ENCODE measurements at places on chromosomes 11 and 22.
A peak's percentile ranks its signal among the peaks of the same experiment; 100 is the strongest.

- no peak for DNase-seq
Observed at GRCh38 chr11:18697576-18697975, 1.0 kb upstream of the TMEM86A start.

GRCh38 chr22:40009292-40009774 lies 14.6 kb downstream of the FAM83F start:
- no peak for DNase-seq

DNA sequence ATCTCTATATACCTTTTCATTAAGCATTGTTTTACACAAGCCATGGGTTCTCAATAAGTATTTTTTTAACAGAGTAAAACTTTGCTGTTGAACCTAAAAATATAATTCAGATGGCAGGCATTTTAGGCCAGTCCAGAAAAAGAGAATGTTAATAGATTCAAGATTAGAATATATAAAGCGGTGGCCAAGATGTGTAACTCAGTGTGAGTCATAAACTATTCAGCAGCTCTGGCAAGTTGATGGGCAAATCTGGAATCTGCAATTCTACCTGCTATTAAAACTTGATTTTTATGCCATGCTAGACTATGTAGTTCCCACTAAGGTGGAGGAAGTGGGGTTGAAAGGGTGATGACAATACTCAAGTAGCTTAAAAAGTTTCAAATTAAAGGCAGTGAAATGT lies 45.4 kb downstream of the CASP12 start:
- no peak for DNase-seq

DNA sequence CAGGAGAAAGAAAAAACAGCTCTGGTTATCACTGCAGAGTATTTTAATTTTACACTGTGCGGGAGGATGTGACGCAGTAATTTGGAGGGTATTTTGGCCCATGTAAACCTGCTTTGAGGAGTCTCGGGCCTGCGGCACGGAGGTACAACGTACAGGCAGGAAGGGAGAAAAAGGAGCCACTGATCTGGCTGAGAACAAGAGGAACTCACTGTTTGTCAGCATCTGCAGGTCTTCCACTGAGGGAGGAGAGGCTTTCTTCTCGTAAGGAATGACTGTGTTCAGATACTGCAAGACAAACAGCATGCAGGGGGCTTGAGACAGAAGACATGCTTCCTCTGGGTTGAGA lies 44.0 kb downstream of the FEZ1 start:
- no peak for DNase-seq

GRCh38 chr11:128482512-128483191 lies 104.7 kb downstream of the ETS1 start:
- DNase-seq, result no peak

DNA sequence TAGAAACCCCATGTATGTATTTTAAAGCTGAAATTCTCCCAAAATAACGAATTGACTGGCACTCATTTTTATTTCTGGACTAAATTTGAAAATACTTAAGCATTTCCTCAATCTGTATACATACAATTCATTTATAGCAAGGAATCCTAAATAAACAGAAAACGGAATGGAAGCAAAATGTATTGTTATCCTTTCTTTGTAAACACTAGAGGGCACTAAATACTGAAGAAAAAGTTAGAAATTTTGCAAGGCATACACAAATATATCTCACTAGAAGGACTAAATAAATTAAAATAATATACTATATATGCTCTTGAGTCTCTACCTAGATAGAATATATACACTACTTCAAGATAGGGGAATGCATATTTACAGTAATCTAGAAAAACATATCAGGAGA lies 23.1 kb upstream of the ANO5 start:
- peak; percentile 9 for DNase-seq

GRCh38 chr22:17820879-17821439 lies 46.7 kb upstream of the BID start:
- DNase-seq, result no peak

GRCh38 chr11:544817-545166 lies 7.5 kb downstream of the LRRC56 start:
- no peak for DNase-seq

- no peak for DNase-seq
Observed at GRCh38 chr11:2772544-2773031, 72.8 kb upstream of the KCNQ1OT1 start.

- DNase-seq, result no peak
Observed at GRCh38 chr11:79152511-79152910, 288.3 kb downstream of the TENM4 start.

DNA sequence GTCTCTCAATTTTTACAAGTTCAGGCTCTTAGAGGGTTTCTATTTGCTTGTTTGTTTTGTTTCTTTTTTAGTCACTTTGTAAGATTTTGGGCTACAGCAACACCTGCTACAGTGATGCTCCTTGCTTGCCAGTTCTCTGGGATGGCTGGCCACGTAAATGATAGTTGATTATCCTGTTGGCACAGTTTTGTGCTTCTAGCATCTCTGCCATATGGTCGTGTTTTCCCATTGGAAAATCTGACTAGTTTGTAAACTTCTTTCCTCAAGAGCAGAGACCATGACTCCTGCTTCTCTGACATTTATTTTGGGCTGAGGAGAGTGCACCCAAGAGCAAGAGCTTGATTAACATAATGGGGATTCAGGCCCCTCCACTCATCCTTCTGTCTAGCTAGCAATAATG lies 1621.6 kb upstream of the RAG2 start:
- no peak for DNase-seq

DNA sequence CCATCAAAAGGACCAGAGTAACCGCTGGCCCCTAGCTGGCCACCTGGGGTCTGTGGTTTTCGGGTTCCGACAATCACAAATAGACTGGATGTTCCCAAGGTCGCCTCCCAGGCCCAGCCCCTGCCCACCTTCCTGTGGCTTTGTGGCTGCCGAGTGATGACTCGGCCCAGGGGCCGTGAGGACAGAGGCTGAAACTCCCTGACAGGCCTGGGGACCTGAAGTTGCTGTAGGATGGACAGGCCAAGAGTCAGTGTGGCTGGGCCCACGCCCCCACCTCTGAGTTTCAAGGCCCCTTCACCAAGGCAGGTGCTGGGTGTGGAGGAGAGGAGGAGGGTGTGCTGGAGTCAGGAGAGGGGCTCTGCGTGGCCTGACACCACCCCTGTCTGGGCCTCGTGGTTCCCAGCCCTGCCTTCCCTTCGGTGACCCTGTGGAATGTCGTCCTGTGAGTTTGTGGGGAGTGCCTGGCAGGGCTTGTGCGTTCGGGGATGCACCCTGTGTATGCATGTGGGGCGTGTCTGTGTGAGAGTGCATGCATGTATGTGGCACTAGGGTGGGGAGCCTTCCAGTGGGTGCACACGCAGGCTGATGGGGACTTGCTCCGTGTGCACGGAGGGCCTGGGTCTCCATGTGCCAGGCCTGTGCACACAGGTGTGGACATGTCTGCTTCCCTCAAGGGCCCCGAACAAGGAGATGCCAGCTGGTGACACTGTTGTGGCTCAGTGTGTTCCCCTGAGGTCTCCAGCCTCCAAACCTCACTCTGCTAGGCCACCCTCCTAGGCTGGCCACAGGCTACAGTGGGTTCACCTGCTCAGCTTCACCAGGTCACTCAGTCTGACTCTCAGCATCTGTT lies 8.4 kb upstream of the MGAT3 start:
- no peak for DNase-seq

DNA sequence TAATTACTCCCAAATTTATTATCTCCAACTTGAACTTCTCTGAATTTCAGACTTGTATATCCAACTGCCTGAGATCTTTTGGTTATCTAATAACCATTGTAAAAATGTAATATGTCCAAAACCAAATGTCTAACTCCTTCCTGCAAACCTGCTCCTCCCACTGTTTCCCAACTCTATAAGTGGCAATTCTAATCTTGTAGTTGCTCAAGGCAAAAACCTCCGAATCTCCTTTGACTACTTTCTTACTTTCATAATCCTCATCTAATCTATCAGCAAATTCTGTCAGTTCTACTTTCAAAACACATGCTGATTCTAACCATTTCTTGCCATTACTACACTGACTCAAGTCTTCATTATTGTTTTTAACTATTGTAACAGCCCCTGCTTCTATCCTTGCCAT lies 55.7 kb downstream of the FAM168A start:
- no peak for DNase-seq

DNA sequence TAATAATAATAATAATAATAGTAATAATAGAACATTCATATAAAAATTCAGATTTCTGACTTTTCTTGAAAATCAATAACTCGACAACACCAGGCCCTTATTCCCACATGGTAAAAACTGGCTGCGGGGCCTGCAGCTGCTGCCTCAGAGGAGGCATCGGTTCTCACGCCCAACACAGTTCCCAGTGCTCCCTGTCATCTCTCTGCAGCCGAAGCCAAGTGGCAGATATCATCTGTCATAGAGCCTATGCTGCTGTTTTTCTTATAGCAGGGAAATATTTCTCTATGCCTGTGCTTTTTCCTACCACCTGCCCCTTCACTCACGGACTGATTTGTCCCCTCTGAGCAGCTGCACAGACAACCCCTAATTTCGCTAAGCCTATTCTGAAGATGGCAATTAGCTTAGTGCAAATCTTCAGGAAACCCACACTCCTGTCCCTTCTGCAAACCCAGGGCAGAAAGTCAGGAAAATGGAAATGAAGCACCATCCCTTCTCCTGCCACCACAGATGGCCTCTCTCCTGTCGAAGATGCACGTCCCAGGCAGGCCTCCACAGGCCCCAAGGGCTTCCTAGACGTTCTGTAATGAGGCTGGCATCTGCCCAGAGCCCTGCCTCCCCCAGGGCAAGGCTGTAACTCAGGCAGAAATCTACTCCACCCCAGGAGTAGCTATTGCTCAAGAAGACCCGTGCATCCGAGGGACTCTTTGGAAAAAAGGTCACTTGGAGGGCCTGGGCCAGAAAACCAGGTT lies 66.7 kb downstream of the SYN3 start:
- peak; percentile 93 for DNase-seq
